ENCODE measurements at places on chromosomes 1 and 21.

DNA sequence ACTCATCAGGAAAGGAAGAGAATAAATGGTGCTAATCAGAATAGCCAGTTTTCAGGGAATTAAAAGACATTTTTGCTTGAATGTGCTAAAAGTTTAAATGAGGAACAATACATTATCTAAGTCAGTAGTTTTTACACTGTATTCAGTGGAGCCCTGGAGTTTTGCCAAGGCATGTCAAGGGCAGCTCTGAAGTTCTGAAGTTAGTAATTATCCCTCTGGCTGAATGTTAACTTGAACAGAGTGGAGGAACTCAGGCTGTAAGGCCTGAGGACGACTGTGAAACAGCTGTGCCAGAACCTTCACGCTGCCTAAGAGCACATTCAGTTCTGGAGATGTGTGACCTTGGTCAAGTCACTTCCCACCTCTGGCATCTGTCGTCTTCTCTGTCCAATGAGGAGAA is 68.1 kb downstream of the EDEM3 start:
- DNase-seq, result no peak

GRCh38 chr1:6570100-6570499 is 9.7 kb upstream of the ZBTB48 start:
- no peak for DNase-seq

DNA sequence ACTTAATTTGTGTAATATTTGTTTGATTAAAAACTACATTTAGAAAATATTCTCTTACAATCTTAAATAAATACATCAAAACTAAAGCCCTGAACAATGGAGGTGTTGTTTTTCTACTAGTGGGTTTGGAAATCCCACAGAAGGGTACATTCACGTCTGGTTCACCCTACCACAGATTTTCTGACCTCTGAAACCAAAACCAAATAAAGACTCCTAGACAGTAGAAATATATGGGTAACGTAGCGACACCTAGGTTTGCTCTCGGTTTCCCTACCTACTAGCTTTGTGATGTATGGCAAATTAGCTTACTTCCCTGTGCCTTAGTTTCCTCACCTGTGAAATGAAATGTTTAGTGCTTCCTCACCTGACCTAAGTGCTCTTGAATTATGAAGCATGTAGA is 312.6 kb downstream of the DPYD start:
- DNase-seq, result no peak

GRCh38 chr1:7098641-7099040 is 313.4 kb downstream of the CAMTA1 start:
- DNase-seq, result no peak

GRCh38 chr1:57741521-57741920 is 317.7 kb upstream of the DAB1 start:
- no peak for DNase-seq

GRCh38 chr21:38679534-38679933 is 126.2 kb upstream of the ETS2 start:
- no peak for DNase-seq

DNA sequence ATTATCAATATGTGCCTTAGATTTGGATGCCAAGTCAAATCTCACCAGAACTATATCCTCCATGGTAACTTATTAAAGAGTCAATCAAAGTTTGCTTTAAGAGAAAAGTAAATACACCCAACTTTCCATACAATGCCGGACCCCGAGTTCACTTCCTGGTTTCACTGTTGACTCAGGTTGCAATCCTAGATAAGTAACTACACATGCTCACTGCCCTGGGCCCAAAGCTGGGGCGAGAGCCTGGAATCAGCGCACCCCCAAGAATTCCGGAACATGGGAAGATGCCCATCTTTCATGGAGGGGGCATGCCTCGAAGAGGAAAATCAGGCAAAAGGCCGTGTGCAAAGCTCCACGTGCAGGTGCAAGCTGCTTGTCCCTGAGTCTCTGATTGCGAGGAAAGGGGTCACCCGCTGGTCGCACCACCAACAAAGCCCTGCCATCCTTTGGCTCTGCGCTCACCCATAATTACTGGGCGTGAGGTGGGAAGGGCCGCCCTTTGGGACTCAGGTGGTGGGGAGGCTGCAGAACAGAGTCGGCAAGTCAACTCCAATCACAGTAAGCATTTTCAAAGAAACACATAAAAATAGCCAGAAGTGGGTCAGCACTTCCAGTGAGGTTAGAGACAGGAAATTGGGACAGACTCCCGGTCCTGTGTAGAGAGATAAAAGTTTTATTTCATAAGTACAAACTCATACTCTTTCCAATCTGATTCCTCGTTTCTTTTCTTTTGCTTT is 167.7 kb downstream of the TOMM20 start:
- DNase-seq, result no peak

DNA sequence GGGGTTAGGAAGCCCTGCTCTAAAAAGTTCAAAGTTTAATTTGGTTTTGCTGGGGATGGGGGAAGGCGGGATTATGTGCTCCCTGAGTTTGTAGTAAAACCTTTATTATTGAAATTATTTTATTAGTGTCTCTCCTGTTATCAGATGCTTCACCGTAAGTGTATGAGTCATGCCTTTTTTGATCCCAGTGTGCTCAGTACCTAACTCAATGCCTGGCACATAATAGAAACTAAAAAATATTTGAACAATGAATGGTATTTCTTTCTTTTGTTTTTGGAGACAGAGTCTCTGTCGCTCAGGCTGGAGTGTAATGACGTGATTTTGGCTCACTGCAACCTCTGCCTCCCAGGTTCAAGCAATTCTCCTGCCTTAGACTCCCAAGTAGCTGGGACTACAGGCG is 6.4 kb downstream of the SNRPE start:
- DNase-seq, result no peak

DNA sequence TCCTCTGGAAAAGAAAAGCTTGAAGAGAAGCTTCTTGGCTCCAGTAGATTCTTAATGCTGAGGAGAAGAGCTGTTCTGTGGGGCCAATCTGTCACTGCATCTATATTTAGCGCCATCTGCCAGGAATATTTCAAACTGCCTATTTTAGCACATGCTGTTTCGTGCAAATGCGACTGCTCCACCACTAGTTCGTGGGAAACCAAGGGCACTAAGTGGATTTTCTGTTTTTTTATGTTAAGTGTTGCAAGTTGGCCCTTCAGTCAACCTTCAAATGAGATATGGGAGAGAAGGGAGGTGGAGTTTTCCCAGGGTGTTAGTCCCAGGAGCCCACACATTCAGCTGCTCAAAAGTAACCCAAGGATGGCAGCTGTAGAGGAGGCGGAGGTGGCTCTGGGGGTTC is 91.9 kb downstream of the TSEN15 start:
- DNase-seq, result no peak

GRCh38 chr21:44590311-44590721 is 2.0 kb downstream of the KRTAP10-6 start:
- no peak for DNase-seq

- DNase-seq, result no peak
Measured at GRCh38 chr1:32068957-32069588, 3.7 kb upstream of the TMEM39B start.

- DNase-seq, result peak; percentile 70
Measured at GRCh38 chr1:205255941-205256780, 28.4 kb downstream of the TMCC2 start.

GRCh38 chr1:195516036-195516435 is 1092.2 kb downstream of the KCNT2 start:
- DNase-seq, result no peak

- DNase-seq, result no peak
Measured at GRCh38 chr21:39537571-39537970, 75.2 kb upstream of the B3GALT5 start.

GRCh38 chr1:244836135-244836521 is 670 bp downstream of the COX20 start:
- no peak for DNase-seq

DNA sequence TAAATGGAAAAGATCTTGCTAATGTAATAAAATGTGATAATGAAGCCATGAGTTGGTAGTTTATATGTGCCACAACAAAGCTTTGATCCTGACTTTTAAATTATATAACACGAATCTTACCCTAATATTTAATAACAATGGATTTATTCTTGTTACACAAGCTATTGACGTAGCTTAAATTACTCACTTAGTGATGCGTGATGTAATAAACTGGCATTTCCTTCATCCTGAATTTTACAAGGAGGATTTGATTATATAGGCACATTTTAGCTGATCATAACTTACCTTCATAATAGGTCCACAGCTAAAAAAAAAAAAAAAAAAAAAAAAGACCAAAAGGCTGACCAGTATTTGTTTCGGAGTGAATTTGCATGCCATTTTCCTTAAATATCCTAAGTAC is 76.2 kb upstream of the IVNS1ABP start:
- DNase-seq, result no peak

GRCh38 chr1:192476802-192477298 is 98.7 kb upstream of the RGS1 start:
- DNase-seq, result no peak

- no peak for DNase-seq
Measured at GRCh38 chr1:165632491-165632890, 1.5 kb downstream of the MGST3 start.

All from effector CD8-positive, alpha-beta T cell (primary cell).